ENCODE measurements at places on chromosomes 5 and 9.

DNA sequence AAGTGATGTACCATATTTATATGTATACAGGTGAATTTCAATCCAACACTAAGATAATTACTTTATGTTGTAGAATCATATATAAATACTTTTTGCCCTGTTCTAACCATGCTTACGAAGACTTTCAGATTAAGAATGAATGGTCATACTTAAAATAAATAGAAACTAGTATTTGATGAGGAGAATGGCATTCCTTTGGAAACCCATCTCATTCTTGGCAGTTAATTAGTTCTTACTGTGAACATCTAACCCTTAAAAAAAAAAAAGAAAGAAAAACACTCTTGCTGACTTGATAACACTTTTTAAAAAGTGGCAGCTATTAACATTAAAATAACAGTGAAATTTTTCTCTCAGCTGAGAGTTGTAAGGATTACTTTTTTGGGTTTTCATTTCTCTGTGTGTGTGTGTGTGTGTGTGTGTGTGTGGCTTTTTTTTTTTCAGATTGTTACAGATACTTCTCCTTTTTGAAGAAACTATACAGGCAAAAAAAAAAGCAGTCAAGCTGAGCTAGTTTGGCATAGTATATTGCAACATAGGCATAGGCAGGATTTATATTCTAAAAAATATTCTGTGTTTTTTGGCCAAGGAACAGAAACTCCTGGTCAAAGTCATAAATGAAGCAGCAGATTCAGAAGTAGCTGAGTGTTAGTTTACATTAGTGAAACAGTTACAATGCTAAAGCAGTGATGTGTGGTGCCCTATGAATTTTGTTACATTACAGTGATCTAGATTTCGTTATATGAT, 163.5 kb downstream of the CD180 start:
- DNase-seq = no peak

DNA sequence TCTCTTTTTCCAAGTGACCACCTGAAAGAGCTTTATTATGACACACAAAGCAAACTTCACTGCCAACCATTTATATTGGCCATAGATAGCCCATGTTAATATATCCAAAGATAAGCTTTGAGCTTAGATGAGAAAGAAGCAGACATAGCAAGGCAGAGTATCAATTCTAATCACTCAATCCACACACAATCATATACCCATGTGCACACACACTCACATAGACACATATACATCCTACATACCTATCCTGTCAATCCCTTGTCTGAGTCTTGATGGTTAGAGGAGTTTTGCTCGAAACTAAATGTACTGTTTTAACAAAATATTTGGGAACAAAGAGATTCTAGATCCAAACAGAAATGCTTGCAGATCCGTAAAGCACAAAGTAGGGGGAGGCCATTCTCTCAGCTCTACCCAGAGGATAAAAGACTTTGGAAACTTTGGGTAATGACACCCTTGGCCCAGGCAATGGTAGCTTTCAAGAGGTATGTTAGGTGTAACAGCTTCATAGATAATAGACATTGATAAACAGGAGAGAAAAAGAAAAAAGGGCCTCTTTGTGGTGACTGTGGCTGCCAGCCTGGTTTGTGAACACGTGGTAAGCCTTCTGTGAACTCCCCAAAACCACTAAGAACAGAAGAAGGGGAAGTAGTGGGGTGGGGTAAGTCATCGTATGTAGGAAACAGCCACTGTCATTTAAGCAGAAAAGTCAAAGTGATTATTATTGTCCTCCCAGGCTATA, 121.6 kb downstream of the TLR4 start:
- DNase-seq = no peak

- no peak for DNase-seq
Observed at GRCh38 chr9:108727580-108728111, 128.1 kb downstream of the ACTL7B start.

DNA sequence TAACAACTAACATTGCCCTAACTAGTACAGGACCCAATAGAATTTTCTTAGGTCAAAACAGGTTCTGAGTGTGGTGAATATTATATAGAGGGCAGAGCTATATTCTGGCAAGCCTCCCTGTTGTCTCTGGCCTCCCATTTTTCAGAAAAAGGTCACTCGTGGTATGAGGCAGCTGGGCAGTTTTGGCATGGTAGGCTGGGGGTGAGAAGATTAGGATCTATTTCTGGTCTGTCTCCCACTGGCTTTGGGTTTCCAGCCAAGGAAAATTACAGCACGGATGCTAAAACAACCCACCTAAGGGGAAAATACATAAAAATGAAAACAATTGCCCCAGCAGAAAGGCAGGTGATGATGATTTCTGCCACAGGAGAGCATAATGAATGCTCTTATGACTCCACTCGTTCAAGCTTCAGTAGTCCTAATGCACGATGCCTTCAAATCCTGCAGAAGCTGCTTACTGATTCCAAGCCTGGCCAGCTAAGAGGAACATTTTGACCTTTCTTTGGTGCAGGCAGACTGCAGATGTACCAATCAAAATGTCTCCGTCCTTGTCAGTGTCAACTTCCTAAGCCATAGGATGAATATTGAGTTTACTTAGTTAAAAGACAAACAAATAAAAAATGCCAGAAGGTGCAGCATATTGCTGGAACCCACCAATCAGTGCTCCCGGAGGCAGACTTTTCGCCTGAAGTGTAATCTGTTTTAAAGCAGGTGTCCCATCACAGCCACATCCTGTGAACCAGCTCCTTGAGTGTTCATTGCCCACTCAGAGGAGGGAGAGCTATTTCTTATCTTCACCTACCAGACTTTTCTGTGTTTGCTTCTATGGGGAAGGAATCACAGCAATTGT, 435.4 kb downstream of the ZSWIM6 start:
- DNase-seq = no peak

GRCh38 chr5:122707796-122708195, 67.1 kb upstream of the SNX2 start:
- no peak for DNase-seq
